ENCODE measurements at places on chromosomes 16 and 17.

DNA sequence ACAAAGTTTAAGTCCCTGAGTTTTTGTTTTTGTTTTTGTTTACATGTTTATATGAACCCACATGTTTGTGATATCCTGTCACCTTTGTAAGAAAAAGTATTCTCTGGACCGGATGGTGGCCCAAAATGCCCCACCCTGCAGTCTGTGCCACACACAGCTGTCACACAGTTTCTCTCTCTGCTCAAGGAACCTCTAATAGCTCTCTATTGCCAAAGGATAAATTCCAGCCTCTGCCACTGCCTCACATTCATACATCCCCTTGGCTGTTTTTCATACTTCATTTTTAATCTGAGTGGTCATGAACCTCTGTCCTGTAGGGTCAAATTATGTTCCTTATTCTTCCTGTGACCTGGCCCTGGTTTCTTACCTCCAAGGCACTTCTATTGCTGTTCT lies 520.3 kb upstream of the CDH5 start:
- no peak for DNase-seq

DNA sequence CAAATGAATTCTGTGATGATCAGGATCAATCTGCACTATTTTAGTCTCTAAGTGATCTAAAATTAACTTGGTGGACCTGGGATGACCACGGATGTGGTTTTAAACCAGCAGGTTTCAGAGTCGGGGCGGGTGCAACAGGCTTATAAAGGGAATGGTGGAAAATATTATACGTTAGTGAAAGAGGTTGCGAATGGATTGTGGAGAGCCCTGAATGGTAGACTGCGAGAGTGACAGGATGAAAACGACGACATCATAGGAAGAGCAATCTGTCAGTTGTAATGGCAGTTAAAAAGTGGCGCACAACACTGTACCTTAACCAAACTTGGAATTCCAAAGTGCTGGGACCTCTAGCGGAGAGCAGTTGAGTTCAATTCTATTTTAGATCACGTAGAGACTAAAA lies 1.2 kb upstream of the CYB5B start:
- DNase-seq, result no peak

GRCh38 chr16:1157639-1158455 lies 4.9 kb downstream of the CACNA1H start:
- DNase-seq, result no peak

DNA sequence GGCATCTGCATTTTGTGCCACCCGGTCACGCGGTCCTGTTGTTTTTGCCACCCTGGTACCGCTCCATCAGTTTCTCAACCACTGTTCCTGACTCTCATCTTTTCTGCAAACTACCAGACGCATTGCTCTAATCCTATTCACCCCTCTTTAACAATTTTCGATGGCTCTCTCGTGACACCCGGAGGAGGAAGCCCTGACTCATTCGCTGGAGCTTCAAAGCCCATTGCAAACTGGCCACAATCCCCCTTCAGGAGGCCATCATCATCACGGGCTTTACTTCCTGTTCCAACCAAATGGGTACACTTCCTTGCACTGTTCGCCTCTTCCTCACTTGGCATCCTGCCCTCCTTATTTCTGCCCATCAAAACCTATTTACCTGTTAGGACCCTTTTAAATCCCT lies 155.3 kb downstream of the RGS9 start:
- no peak for DNase-seq

DNA sequence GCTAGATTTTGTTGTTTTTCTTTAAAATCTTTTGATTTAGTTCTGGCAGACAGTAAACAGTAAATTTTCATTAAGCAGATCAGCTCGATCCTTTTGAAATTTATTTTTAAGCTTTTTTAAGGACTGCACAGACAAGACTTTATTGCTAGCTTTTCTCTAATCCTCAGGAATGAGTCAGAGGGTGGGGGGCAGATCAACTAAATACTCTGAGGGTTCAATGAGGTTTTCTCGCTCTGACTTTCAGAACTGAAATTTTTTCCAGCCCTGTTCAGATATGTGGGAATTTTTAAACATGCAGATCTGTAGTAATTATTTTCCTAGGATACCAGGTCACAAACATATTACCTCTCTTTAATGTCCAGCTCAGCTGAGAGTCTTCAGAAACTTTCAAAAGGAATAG lies 977.2 kb downstream of the CDH11 start:
- no peak for DNase-seq

GRCh38 chr17:42891539-42892152 lies 9.0 kb upstream of the G6PC1 start:
- no peak for DNase-seq

GRCh38 chr16:61969077-61969382 lies 67.2 kb downstream of the CDH8 start:
- DNase-seq, result no peak

GRCh38 chr16:81678326-81679095 lies 100.6 kb upstream of the PLCG2 start:
- DNase-seq, result no peak

DNA sequence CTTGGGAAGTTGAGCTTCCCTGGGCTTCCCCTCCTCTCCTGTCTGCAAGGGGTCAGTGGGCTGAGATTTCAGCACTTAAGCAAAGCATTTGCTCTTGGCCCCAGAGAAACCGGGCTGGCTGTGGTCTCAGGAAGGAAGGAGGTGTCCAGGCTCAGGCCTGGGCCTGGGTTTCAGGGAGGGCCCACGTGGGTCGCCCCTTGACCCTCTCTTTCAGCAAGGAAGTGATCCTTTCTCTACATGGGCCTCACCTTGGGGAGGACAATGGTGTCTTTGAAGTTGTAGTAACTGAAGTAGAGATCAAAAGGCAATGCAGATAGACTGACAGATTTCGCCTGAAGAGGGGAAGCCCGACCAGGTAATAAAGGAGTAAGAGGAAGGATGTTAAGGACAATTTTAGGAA lies 2.7 kb downstream of the NOD2 start:
- no peak for DNase-seq

- no peak for DNase-seq
These were observed 87.8 kb downstream of the SPAG9 start for GRCh38 chr17:51032850-51033249.

DNA sequence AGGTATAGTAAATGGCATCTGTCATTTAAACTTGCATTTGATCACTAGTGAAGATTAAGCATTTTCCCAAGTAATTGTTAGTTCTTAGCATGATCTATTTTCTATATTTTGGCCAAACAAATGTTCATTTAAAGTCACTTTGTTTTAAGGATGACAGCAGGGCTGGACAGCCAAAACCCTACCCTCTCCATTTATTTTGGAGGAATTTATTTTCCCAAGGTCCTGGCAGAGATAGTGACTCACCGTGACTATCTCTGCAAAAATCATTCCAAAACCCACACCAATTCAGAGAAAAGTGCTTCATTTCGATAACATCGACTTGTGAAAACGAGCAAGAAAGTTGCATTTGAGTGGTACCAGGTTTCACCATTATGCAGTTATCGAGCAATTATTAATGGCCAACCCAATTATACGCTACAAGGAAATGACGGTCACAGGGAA lies 665 bp upstream of the AKAP1 start:
- DNase-seq, result no peak

GRCh38 chr16:35310999-35311398 lies 1851.6 kb downstream of the TP53TG3F start:
- DNase-seq, result no peak

GRCh38 chr17:57625957-57626356 lies 119.1 kb downstream of the CCDC182 start:
- DNase-seq, result no peak

DNA sequence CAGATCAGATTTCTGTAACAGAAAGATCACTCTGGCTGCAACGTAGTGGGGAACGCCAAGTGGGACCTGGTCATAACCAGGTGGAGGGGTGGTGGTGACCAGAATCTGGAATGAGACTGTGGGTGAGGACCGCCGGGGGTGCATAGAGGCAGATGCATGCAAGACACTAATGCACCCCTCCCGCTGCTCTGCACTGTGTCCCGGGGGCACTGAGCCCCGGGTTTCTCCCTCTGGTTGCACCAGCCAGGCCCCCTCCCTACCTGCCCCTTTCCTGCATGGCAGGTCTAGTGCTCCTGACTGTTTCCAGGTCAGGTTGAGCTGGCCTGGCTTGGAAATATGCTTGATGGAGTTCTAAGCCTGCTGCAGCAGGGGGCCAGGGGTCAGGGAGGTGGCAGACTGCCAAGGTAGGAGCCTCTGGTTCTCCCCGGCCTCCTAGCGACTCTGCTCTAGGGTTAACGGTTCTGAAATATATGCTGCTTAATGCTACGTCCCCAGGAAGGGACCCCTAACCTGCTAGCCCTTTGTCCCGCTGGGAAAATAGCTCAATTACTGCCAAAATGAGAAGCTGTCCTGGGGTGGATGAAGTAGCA lies 94.3 kb downstream of the SDK2 start:
- DNase-seq, result no peak

- DNase-seq, result no peak
These were observed 118.8 kb upstream of the METRNL start for GRCh38 chr17:82960419-82961271.

- DNase-seq, result no peak
These were observed 135.5 kb downstream of the IRF8 start for GRCh38 chr16:86034421-86034919.

DNA sequence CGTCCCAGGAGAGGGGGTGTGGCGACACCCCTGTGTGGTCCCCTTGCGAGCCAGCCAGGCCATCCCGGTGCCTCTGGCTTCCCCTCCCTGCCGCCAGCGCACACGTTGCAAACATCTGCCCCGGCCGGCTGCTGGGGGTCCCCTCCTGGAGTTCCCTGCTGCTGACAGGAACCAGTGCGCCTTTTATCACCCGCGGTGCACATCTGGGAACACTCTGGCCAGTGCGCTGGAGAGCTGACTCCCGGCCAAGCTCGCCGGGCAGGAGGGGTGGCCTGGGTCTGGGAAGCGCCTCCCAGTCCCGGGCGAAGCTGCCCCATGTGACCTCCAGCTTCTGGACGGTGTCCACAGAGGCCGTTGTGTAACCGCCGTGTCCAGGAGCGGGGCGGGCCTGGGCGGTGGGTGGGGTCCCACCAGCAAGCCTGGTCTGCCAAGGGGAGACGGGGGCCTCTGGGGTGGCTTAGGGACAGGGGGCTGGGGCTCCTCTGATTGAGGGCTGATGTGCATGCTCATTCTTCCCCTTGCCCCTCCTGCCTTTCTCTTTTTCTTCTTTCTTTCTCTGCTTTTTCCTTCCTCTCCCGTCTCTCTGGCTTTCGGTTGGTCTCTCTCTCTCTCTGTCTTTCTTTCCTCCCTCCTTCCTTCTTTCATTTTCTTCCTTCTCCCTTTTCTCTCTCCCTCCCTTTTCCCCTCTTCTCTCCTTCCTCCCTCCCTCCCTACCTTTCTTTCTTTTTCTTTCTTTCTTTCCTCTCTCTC lies 25.2 kb upstream of the CIBAR2 start:
- DNase-seq, result no peak

DNA sequence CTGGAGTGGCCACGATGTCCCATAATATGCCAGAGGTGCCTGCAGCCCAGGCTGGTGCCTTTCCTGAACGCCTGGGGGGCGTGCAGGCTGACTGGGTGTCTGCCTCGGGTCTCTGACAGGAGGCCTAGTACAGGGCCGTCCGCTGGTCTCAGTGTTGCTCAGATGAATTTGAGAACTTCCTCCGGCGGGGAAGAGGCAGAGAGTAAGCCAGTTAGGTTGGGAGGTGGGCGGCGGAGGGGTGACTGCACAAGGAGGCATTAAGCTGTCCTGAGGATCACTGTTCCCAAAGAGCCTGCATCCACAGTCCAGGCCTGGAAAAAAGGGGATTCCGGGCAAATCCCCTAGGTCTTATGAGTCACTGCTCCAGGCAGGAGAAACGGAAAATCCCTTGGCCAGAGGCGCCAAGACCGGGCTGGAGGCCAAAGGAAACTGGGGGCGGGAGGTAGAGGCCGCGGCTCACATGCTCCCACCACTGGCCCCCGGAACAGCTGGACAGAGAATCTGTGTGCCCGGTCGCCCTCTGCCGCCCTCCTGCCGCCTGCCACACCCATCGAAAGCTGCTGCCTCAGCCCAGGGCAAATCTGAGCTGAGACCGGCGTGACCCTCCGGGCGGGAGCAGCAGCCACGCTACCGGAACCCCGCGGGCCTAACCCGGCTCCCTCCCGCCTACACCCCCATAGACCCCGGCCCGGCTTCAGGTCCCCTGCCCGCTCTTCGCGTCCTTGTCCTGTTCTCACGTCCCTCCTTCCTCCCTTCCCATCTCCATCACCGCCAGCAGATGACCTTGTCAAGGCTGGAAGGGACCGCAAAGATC lies 1.2 kb downstream of the TRIM47 start:
- DNase-seq, result no peak

GRCh38 chr16:25007284-25007984 lies 7.7 kb downstream of the ARHGAP17 start:
- DNase-seq, result no peak

DNA sequence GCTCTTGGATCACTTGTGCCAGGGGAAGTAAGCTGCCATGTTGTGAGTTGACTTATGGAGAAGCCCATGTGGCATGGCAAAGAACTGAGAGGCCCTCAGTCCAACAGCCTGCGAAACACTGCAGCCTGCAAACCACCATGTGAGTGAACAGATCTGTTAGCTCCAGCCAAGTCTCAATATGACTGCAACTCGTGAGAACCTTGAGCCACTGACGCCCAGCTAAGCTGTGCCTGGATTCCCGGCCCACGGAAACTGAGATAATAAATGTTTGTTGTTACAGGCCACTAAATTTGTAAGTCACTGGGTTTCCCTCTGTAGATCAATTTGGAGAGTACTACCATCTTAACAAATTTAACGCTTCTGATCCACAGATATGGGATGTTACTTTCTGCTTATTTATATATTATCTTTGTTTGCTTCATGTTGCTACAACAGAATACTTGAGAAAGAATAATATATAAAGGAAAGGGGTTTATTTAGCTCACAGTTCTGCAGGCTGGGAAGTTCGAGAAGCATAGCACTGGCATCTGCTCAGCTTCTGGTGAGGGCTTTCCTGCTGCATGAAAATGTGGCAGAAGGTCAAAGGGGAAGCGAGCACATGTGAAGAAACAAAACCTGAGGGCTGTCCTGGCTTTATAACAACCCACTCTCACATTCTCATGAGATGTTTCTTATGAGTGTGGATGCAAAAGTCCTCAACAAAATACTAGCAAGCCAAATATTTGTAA lies 29.4 kb upstream of the ATP2A3 start:
- no peak for DNase-seq

DNA sequence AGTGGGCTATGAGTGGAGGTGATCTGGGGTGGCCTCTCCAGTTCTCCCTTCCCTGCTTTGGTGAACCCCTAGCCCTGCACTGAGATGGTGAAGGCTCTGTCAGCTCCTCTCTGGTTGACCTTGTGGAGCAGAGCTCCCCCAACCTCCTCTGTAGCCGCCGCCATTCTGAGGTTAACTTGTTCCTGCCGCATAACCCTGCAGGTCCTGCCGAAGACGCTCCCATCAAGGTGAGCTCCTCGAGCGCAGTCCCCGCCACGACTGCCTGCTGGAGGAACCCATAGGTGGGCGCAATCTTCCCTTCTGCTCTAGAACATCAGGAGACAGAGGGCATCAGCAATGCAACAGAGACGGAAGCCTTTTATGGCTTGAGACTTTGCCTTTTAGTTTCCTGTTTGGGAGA lies 15.2 kb upstream of the SLC47A2 start:
- no peak for DNase-seq

GRCh38 chr16:89560378-89561141 lies at the start of gene RPL13:
Gene RPL13 (plus strand): TSS chr16:89560682. CDS start chr16:89560960, 278 bp downstream.
- DNase-seq, result peak; percentile 87

DNA sequence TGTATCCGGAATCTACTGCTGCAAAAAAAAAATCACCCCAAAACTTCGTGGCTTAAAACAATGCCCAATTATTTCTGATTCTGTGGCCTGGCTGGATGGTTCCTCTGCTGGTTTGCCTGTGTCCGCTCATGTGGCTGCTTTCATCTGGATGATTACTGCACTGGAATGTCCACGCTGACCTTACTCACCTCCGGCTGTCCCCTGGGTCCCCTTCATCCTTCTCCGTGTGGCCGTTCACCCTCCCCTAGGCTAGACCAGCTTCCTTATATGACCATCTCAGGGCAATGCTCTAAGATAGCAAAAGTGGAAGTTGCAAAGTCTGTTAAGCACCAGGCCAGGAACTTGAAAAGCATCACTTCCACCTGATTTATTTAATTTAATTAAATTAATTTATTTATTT lies 31.4 kb upstream of the SPNS2 start:
- no peak for DNase-seq

Data from activated T-helper 1 cell treated with Interleukin-2 at 50 U/mL for 16 hours (primary cell).